ENCODE measurements at places on chromosomes 2 and 18. TPM values are rescaled to one million over a fixed set of nuclear protein-coding genes. Genes with fewer than 3 reads are reported as not detected.

The PMAIP1 gene
- 4.6 TPM for total RNA-seq

The FN1 gene
- total RNA-seq: 2,640 TPM

The NCKAP5 gene
- 1.7 TPM for total RNA-seq

The C2orf66 gene
- 0.38 TPM for total RNA-seq

The RFTN2 gene
- 5.4 TPM for total RNA-seq

The EIF4E2 gene
- 81.9 TPM for total RNA-seq

The TMEM200C gene
- total RNA-seq: 8.6 TPM

The SERPINB7 gene
- not detected for total RNA-seq

GRCh38 chr2:3009005-3009404, 368.6 kb downstream of the EIPR1 start:
- DNase-seq: no peak

GRCh38 chr2:211367711-211368110, 811.3 kb downstream of the CPS1 start:
- no peak for DNase-seq

DNA sequence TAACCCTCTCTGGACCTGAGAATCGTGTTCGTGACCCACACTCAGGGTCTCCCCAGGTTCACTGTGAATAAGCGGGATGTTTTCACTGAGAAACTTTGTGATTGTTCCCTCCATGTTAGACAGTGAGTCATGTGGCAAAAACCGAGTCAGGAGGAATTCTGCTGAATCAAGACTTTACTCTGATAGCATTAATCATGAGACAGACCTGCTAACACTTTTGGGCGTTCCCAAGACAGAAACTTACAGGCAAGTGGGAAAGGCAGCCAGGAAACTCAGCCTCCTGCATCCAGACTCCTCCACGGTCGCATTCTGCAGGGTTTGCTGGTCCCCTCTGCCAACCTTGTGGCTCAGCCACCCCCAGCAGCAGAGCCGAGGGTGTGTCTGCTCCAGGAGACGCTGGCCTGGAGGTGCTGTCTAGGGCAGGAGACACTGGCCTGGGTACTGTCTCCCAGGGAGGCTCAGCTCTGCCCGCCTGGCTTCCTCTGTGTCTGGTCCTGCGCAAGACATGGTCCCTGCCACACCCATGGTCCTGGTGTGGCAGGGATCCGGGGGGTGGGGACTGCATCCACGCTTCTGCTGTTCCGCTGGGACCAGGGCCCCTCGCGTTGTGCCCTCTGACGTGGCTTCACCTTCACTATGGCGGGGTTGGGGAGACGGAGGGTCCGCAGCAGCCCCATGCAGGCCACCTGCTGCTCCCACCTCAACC, 177.4 kb downstream of the TWIST2 start:
- DNase-seq: no peak

- DNase-seq: no peak
These were observed 28.7 kb downstream of the ACAA2 start for GRCh38 chr18:49784427-49785185.

- no peak for DNase-seq
These were observed 90.4 kb downstream of the MARCHF4 start for GRCh38 chr2:216281876-216282275.

DNA sequence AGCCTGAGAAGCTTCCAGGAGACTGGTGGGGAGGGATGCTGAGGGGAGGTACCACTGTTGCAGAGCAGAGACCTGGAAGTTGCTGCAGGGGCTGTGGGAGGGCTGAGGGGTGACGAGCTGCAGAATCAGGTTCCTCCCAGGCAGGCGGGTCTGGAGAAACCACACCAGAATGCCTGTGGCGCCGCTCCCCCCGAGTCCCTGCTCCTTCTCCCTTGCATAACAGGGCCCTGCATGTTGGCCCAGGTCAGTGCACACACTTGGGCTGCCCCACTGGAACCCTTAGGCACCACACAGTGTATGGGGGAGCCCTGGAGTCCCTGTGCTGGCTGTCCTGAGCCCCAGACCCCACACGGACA, 60.4 kb downstream of the ARL4C start:
- DNase-seq: no peak

DNA sequence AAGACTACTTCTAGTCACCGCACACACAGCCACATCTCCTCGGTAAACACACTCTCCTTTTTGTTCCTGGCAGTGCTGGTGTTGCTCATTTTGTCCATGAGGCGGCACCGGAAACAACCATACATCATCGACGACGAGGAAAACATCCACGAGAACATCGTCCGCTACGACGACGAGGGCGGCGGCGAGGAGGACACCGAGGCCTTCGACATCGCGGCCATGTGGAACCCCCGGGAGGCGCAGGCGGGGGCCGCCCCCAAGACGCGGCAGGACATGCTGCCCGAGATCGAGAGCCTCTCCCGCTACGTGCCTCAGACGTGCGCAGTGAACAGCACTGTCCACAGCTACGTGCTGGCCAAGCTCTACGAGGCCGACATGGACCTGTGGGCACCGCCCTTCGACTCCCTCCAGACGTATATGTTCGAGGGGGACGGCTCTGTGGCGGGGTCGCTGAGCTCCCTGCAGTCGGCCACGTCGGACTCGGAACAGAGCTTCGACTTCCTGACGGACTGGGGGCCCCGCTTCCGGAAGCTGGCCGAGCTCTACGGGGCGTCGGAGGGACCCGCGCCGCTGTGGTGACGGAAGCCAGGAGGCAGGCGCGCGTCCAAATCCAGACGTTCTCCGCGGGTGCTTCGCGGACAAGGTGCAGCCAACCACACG, 221.0 kb downstream of the CDH20 start:
- no peak for DNase-seq

All from progenitor cell of endocrine pancreas (in vitro differentiated cells).